Naive thymus-derived CD4-positive, alpha-beta T cell (primary cell): ENCODE measurements at places on chromosomes 5 and 9. TPM values are rescaled to one million over a fixed set of nuclear protein-coding genes. Genes with fewer than 3 reads are reported as not detected.

Gene CD180
- 6.4 TPM for total RNA-seq

Gene ANGPTL2
- total RNA-seq = not detected in 2 replicates

Gene FYB1
- total RNA-seq = 497 TPM

Gene CATSPER3
- total RNA-seq = 0.79 and 1.5 TPM in 2 replicates

Gene CDH9
- not detected in 2 replicates for total RNA-seq

Gene DPH7
- total RNA-seq = 43.4 and 44.3 TPM in 2 replicates

Gene PCDHB15
- not detected in 2 replicates for total RNA-seq

Gene SRD5A1
- 3.4 TPM for total RNA-seq

Gene SPINK4
- not detected for total RNA-seq

Gene TLR4
- total RNA-seq = 28.1 TPM

Gene ANAPC2
- 137 TPM for total RNA-seq

Gene PCDHB16
- total RNA-seq = not detected

Gene FGD3
- total RNA-seq = 174 TPM

DNA sequence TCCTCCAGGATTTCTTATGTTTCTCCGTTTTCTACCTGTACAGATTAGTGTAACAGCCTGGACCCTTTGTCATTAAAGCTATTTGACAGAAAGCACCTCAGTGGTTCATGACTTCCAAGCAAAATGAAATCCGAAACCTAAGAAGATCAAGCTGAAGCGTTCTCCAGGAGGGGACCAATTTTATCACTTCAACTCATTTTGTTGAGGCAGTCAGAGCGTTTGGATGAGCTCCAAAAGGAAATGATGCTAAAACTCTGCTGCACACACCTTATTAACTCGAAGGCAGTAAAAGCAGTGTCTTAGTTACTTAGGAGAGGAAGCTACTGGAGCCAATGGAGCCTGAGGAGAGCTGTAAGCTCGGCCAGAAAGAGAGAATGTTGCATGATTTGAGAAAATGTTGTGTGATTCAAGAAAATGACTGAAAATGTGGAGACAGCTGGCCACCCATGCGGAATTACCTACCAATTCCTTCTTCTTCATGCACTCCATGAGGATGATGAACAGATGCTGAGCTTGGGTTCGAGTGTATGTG, 346.7 kb upstream of the KLF9 start:
- no peaks in the 10 kb centered on the region for H3K36me3 ChIP-seq
- H3K27me3 ChIP-seq = no peaks in the 10 kb centered on the region
- no peak overlapping the region for H3K27ac ChIP-seq
- no peaks in the 10 kb centered on the region for H3K4me1 ChIP-seq

GRCh38 chr9:121268851-121269641, 1.1 kb downstream of the GSN start:
- H3K27me3 ChIP-seq = no peaks in the 10 kb centered on the region
- no peak for DNase-seq
- no peaks in the 10 kb centered on the region for H3K4me1 ChIP-seq
- H3K27ac ChIP-seq = no peak overlapping the region

DNA sequence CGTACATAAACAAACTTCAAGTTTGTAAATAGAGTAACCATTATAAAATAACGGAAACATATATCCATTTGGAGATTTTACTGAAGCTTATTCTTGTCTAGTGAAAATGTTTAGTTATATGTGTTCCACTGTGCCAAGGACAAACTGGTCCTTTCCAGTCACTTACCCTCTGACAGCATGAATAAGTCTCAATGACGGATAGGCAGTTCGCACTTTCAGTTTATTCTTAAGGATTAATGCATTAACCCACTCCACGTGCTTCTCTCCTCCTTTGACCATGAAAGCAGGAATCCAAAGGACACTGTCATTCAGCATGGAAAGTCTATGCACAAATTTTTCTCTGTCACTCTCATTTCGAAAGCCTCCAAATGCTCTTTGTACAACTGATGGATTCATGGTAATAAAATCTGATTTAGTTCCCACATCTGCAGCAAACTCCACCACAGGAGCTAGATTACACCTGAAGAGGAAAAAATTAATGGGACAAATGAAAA, 47.1 kb downstream of the ST8SIA4 start:
- no peak overlapping the region for H3K4me3 ChIP-seq
- H3K27ac ChIP-seq = no peak overlapping the region
- DNase-seq = no peak
- no peaks in the 10 kb centered on the region for H3K36me3 ChIP-seq

DNA sequence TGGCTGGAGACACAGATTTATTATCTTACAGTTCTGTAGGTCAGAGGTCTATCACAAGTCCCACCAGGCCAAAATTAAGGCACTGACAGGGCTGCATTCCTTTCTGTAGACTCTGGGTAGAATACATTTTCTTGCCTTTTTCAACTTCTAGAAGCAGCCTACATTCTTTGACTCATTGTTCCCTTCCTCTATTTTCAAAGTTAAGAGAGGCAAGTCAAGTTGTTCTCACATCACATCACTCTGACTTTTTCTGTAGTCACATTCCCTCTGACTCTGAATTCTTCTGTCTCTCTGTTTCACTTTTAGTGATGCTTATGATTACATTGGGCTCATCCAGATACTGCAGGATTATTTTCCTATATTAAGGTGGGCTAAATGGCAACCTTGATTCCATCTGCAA, 119.0 kb downstream of the MELK start:
- no peaks in the 10 kb centered on the region for H3K27me3 ChIP-seq
- H3K4me1 ChIP-seq = no peaks in the 10 kb centered on the region
- H3K27ac ChIP-seq = no peak overlapping the region
- DNase-seq = no peak
- no peak overlapping the region for H3K4me3 ChIP-seq

DNA sequence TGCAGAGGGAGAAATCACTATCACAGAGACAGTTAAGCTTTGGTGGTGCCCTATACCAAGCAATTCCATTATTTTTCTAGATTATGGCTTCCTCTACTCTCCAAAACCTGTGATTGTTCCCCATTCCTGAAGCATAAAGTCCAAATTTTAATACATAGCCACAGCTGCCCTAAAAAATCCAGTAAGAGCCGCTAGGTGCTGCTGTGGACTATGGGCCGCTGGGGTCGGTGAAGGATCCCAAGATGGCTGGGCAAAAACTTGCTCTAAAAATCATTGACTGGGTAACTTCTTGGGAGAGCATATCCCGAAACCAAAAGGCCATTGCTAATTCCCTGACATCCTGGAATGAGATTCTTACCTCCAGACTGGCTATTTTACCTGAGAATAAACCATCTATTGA, 245.3 kb downstream of the NFIB start:
- no peaks in the 10 kb centered on the region for H3K27me3 ChIP-seq
- no peaks in the 10 kb centered on the region for H3K4me1 ChIP-seq
- no peak for DNase-seq
- no peaks in the 10 kb centered on the region for H3K36me3 ChIP-seq

- H3K27ac ChIP-seq = no peak overlapping the region
- H3K4me3 ChIP-seq = no peak overlapping the region
- DNase-seq = no peak
- H3K27me3 ChIP-seq = no peaks in the 10 kb centered on the region
These were observed 32.0 kb downstream of the MAN2A1 start for GRCh38 chr5:109721741-109722140.

GRCh38 chr5:178108966-178109365, 4.4 kb upstream of the N4BP3 start:
- no peak overlapping the region for H3K27ac ChIP-seq
- H3K36me3 ChIP-seq = no peaks in the 10 kb centered on the region

GRCh38 chr5:132748522-132749000, 1.3 kb downstream of the CCNI2 start:
- H3K27me3 ChIP-seq = no peaks in the 10 kb centered on the region
- H3K27ac ChIP-seq = no peak overlapping the region
- H3K4me3 ChIP-seq = no peak overlapping the region
- H3K4me1 ChIP-seq = peaks cover 4% of the 10 kb centered on the region
- no peak for DNase-seq
- no peaks in the 10 kb centered on the region for H3K36me3 ChIP-seq

GRCh38 chr5:108320231-108320630, 61.7 kb downstream of the FBXL17 start:
- no peaks in the 10 kb centered on the region for H3K27me3 ChIP-seq
- H3K4me1 ChIP-seq = no peaks in the 10 kb centered on the region
- no peak for DNase-seq
- no peak overlapping the region for H3K4me3 ChIP-seq
- no peak overlapping the region for H3K27ac ChIP-seq
- no peaks in the 10 kb centered on the region for H3K36me3 ChIP-seq

DNA sequence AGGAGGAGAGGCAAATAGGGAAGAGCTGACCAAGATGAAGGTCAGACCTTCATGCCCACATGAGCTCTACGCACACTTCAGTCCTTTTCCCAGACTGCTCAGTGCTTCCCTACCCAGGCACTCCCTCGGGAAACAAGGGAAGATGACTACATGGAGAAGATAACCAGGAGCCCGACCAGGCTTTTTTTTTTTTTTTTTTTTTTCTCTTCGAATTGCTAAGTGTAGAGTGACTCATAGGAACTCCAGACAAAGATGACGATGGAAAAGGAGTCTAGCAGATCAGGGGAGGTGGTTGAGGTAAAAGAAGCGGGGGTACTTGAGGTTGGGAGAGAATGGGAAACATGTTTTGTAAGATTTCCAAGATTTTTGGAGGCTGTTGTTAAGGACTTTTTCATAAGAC, 526.1 kb downstream of the BNC2 start:
- H3K4me3 ChIP-seq = no peak overlapping the region
- no peaks in the 10 kb centered on the region for H3K36me3 ChIP-seq
- no peak for DNase-seq
- H3K27me3 ChIP-seq = no peaks in the 10 kb centered on the region
- H3K4me1 ChIP-seq = no peaks in the 10 kb centered on the region
- H3K27ac ChIP-seq = no peak overlapping the region

GRCh38 chr5:52787600-52788504, at the start of the genes ITGA1 and PELO:
ITGA1 (plus strand) TSS chr5:52787916; CDS start chr5:52788354, 438 bp downstream.
PELO (plus strand) TSS chr5:52787916; CDS start chr5:52800395, 12,479 bp downstream.
- no peaks in the 10 kb centered on the region for H3K27me3 ChIP-seq
- DNase-seq = peak; percentile 25
- H3K27ac ChIP-seq = peak within 1 kb of the TSS; percentile 67
- peak within 1 kb of the TSS; percentile 71 for H3K4me3 ChIP-seq

DNA sequence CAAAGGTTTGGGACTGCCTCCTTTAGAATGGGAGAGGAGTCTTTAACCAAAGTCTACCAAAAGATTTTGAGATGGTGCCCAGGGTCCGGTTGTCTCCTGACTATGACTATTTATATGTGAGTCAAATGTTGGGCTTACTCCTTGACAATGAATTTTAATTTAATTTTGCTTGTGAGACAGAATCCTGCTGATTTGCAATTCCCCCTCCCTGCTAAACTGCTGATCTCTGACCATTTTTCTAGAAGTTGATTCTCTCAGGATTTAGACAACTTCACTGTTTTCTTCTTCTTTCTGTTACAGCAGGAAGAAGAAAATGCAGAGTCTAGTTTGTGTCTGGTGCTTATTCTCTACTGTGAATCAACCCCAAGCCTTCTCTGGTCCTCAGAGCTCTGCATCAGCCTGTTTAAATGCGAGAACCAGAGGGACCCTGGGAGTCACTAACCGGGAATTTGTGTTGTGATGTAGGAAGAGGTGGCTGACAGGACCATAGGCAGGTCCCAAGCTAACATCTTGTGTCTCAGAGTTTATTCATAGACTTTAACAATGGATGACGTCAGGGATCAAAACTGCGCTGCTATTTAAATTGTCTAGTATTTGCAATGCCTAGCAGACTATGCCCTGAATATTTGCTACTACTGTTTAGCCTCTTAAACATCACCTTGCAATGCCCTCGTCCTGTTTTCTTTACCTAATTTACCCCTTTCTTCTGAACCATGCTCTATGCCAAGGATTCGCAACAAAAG, 124.0 kb upstream of the TAF11L2 start:
- no peak overlapping the region for H3K27ac ChIP-seq
- no peaks in the 10 kb centered on the region for H3K4me1 ChIP-seq
- no peaks in the 10 kb centered on the region for H3K27me3 ChIP-seq
- no peak overlapping the region for H3K4me3 ChIP-seq
- DNase-seq = no peak
- H3K36me3 ChIP-seq = no peaks in the 10 kb centered on the region

DNA sequence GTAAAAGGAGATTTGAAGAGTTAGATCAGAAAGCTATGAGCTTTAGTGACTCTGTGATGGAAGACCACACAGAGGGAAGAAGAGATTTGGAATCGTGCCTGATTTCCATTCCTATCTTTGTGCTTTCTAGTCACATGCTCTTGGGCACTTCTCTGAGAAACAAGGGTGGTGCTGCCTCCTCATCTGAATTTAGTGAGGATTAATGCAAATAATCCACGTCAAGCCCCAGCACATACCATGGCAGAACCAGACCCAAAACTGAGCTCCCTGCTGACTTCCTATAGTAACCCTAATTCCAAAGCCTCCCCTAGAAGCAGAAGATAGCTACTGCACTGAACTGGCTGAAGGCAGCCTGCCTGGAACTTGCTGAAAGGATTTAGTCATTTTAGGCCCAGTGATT, 17.7 kb downstream of the SLC45A2 start:
- no peaks in the 10 kb centered on the region for H3K36me3 ChIP-seq
- no peak for DNase-seq
- H3K27ac ChIP-seq = no peak overlapping the region
- H3K4me1 ChIP-seq = no peaks in the 10 kb centered on the region
- no peak overlapping the region for H3K4me3 ChIP-seq

- H3K4me3 ChIP-seq = no peak overlapping the region
- H3K36me3 ChIP-seq = no peaks in the 10 kb centered on the region
- no peak overlapping the region for H3K27ac ChIP-seq
- DNase-seq = no peak
- H3K27me3 ChIP-seq = no peaks in the 10 kb centered on the region
- H3K4me1 ChIP-seq = no peaks in the 10 kb centered on the region
These were observed 212.6 kb upstream of the TARS1 start for GRCh38 chr5:33228149-33228548.
